Hematopoietic multipotent progenitor cell treated with erythropoietin and hydrocortisone succinate and interleukin-3 and kit ligand, for 6 days (in vitro differentiated cells): ENCODE measurements at places on chromosomes 2 and 18.
A peak's percentile ranks its signal among the peaks of the same experiment; 100 is the strongest.

DNA sequence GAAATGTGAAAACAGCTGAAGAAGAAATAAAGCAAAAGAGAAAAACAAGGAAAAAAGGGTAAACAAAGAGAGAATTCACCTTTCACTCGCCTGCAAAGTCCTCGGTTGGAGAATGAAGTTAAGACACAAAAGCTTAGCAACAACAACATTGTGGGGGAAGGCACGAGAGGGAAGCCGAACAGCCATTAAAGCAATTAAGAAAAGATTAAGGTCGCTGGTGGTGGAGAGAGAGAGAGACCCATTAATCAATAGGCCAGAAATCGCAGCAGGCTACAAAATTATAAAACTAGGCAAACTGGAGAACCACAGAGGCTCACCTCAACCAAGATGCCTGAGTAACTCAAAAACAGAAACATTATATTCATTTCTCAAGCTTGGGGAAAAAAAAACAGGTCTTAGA is 120.0 kb upstream of the SIX3 start:
- DNase-seq, result no peak

DNA sequence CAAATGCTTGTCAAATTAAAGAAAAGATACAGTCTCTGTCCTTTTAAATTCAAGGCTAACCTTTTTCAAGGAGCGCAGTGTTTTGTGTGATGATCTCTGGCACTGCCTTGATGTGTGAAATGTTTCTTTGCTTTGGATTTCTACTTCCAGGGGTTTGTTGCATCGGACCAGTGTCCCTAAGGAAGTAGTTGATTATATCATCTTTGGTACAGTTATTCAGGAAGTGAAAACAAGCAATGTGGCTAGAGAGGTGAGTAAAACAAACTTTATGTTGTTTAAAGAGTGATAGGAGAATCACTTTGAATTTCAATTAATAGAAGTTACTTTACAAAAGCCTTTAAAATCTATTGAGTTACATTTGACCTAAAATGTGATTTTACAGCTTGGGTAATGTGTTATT is 28.8 kb downstream of the HADHB start:
- DNase-seq, result no peak

- DNase-seq, result no peak
Measured at GRCh38 chr2:71665168-71666093, 212.1 kb downstream of the DYSF start.

GRCh38 chr2:163717993-163718680 is 17.7 kb downstream of the FIGN start:
- no peak for DNase-seq

DNA sequence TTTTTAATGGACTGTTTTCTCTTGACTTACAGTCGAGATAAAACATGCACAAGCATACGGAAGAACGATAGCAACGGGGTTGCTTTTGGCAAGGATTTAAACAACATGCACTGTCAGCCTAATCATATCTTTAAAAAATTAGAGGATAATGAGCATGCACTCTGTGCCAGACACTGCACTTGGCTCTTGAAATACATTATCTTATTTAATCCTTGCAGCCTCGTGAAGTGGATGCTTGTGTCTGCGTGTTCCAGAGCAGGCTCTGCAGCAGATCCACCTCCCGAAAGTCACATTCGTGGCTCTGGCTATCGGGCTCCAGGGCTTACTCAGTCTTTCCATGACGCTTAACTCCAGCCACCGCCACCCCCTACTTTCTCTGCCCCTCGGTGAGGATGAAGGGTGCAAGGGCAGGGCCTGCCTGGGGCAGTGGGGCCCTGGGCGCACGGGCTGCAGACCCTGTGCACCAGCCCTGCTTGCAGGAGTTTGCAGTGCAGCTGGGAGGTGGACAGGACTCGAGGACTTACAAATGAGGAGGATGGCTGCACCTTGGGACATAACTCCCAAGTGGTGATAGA is 61.7 kb downstream of the ACKR3 start:
- no peak for DNase-seq

GRCh38 chr2:182716650-182716979 is 558 bp downstream of the DNAJC10 start:
- DNase-seq, result no peak

DNA sequence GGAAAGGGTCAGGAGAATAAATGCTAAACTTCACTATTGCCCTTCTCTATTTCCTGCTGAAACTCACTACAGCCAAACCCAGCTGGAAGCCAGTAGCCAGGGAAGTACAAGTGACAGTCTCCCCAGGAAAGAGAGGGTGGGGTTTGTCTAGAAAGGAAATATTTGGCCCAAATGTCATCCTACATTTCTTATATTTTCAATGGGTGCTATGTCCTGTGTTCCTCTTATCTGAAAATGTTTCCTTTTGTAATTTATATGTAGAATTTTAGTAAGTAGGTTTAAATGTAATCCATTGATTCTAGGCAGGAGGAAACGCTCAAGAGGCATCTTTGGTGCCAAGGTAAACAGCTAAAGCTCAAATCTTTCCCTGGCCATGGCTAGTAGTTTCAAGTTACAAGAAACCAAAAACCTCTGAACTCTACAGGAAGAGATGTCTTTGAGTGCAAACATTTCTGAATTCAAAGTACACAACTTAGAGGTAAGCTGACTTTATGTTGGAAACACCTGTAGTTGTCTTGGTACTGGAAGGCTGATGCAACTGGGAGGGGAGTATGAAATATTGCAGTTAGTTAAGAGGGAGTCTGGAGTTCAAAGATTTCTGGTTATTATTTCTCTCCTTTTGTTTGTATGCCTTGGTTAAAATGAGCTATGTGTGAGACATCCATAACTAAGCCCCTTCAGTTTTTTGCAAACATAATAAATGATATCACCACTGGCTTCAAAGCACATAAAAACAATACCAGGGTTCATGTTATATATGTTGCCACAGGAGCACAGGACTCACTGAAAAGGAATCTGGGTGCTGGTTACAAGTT is 356.1 kb upstream of the ZC3H15 start:
- no peak for DNase-seq

DNA sequence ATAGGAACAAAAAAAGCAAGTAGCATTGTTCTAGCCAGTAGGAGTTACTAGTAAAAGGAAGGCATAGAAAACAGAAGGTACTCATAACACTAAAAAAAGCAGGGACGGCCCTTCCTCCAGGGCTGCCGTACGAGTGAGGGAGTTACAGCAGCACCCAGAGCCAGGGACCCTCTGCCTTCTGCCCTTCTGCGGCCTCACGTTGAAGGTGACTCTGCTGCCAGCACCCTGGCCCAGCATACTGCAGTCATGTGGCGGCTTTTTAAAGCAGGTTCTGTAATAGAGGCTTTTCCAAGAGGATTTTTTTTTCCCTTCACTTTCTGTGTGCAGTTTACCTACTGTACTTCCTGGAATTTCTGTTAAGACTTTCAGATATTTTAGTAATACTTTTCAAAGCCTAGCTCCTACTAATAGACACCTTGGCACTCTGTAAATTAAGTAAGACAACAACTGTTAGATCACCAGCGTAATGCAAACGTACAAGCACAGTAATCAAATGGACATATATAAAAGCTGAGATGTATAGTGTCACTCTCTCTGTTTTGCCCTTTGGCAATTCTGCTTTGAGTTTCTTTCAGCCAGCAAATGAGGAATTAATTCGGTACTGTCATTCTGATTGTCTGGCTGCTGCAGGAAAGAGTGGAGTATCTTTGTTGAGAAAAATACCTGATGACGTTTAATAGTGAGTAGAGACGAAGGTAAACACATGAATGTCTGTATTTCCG is 161.5 kb downstream of the PTGR3 start:
- no peak for DNase-seq

DNA sequence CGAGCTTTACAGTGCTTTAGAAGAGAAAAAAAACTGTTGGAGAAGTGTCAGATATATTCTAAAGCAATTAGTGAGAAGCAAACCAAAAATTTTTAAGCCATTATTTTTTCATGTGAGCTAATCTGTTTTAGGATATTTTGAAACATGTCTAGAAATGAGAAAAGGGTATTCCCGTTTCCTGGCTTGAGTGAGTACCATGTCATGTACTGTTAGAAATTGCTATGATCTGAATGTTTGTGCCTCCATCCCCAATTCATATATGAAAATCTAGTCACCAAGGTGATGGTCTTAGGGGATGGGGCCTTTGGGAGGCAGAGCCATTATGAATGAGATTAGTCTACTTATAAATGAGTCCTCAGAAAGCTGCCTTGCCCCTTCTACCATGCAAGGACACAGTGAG is 493.3 kb upstream of the GCFC2 start:
- no peak for DNase-seq

- DNase-seq, result no peak
Measured at GRCh38 chr18:8928847-8929780, 173.4 kb upstream of the NDUFV2 start.

- DNase-seq, result no peak
Measured at GRCh38 chr18:77181950-77182707, 49.5 kb upstream of the MBP start.

- DNase-seq, result peak; percentile 71
Measured at GRCh38 chr2:73293534-73294171, at the start of gene EGR4. Gene EGR4 (minus strand): TSS chr2:73293548. CDS start chr2:73293317, 231 bp downstream.

GRCh38 chr2:219186754-219187456 is 8.8 kb downstream of the RETREG2 start:
- no peak for DNase-seq

DNA sequence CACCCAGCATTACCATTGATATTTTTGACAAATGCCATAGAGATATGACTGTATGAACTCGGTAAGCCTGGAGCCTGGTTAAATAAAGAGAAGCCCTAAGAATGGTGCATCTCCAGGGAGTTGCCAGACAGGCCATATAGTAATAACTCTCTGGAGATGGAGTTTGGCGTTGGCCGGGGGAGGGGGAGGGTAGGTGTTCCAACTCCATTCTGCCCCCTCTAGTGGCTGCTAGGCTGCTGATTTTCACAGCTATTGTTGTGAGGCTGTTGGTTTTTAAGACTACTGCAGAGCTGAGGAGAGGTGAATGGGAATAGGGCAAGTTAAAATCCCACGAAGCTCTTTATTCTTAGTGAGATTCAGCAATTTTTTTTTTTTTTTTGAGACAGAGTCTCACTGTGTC is 99.9 kb downstream of the GALNT14 start:
- peak; percentile 17 for DNase-seq

DNA sequence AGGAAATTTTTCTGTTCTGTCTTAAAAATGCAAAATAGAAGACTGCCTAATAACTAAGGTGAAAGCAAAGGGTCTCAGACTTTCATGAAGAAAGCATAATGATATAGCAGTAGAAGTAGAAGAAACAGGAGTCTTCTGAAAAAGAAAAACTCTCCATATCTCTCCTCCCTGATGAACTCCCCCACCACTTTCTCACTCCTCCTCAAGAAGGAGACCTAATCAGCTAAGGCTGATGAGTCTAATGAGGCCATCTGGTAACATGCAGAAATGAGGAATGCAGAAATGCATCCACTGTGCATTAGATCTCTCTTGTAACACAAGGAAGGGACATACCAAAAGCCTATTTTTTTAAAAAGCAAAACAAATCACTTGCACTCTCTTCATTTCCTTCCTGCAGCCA is 273.7 kb upstream of the UBE2E3 start:
- DNase-seq, result no peak

- no peak for DNase-seq
Measured at GRCh38 chr2:37412231-37412630, 67.8 kb downstream of the QPCT start.

- no peak for DNase-seq
Measured at GRCh38 chr2:197369933-197370320, 59.3 kb upstream of the ANKRD44 start.

- DNase-seq, result peak; percentile 70
Measured at GRCh38 chr2:134988994-134989605, 58.1 kb downstream of the MAP3K19 start.

DNA sequence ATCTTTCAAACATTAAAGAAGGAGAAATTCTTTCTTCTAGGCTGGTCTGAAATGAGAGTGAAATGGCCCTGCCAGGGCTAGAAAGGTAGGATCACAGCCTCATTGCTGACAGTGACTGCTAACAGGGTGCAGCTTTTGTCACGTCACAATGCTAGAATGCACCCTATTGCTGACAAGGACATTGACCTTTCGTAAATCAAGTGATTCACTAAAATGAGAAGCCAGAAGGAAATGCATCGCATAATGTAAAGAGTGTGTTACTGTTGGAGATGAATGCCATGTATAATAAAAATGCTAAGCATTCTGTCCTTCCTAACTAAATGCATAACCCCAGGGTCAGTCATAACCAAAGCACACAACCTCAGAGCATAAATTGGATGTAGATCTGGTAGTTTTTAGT is 732.9 kb downstream of the TDRD15 start:
- no peak for DNase-seq

DNA sequence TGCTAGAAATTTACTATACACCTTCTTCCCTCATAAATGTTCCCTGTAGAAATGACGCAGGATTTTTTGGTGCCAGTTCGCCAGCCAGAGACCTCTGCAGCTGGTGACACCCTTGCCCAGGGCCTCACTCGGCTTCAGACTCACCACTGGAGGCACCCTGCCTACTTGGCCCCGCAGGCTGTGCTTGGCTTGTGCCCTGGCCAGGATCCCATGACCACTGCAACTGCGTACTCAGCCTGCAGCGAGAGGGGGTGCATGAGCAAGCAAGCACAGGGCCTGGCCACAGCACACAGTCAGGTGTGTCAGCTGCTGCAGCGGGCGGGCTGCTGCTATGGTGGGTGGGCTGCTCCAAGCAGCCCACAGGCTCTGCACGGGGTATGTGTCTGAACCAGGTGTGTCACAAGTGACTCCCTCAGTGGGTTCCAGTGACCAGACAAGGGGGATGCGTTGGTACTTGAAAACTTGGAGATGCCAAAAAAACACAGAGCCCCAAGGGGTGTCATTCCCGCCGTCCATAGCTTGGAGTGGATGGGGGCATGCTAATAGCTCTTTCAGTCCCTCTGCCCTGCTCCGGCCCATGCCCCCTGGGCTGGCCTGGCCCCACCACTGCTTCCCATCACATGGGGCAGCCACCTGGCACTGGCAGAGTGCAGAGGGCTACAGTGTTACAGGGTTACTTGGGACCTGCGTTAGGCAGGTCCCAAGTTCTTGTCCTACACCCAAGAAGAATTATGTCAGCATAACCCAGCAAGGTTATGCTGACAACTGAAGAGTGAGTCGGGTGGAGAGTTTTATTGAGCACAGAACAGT is 46.6 kb upstream of the TANC1 start:
- no peak for DNase-seq

DNA sequence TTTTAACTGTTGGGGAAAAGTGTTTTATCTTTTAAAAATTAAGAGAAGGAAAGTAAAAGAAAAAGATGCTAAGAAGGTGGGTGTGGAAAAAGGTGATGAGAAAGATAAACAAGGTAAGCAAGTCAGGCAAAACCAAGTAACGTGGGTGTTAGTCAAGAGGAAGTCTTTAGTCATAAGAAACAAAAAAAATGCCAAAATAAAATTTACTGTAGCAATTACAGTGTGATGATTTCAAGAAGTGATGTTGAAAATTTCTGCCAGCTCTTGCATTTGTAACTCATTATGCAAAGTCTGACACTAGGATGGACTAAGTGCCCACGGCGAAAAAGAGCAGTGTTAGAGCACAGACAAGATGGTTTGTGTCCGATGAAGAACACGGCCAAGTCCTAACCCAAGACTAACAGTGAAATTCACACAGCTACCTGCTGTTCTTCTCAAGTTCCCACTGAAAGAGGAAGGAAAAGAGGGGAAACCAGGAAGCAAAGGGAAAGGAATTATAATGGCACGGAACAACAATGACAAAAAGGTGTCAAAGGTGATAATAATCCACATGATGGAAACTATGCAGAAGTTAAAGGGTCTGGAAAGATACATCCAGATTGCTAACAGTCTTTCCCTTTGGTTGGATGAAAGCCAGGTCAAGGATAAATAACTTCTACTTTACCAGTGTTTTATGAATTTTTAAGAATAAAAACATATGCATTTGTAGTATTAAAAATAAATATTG is 34.1 kb downstream of the NOL10 start:
- no peak for DNase-seq

GRCh38 chr2:210928714-210929113 is 372.3 kb downstream of the CPS1 start:
- no peak for DNase-seq

- no peak for DNase-seq
Measured at GRCh38 chr2:65746931-65747675, 314.7 kb upstream of the SPRED2 start.
